ENCODE measurements at places on chromosomes 4 and X.

- no peak for DNase-seq
Observed at GRCh38 chr4:1404573-1405253, 1.5 kb downstream of the NKX1-1 start.

DNA sequence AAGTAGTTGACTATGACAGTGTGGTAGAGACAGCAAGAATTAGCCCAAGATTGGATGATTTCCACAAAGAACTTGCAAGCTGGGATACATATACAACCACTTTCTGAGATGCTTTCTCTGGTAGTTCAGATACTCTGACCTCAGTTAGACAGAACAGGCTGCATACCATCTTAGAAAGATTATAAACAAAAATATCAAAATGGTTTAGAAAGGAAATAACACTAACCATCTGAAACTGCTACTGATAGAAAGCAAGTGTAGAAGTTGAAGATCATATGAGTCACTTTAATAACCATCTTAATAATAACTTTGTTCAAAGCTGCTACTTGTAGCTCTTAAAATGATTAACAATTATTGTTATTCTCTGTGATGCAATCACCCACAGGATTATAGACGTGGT is 255.4 kb upstream of the TTC29 start:
- no peak for DNase-seq

DNA sequence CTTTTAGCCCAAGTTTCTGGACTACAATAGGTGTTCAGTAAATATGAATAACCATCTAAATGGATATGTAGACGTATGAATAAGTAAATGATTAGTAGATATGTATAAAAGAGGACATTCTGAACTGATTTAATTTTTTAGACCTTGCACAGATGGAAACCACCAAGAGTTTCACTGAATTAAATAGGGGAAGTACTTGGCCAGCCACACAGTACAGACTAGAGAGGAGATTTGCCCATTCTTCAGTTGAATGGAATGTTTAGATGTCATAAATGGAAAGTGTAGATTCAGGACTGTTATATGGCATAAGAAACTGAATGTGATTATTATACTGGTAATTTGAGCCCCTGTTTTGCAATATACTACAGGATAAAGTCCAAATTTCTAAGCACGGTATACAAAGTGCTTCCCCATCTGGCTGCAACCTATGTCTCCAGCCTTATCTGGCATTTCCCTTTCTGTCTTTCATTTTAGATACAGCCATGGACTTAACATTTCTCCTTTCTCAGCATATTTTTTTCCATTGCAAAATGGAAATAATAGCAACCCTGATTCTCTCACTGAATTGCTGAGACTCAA is 137.8 kb upstream of the HS3ST1 start:
- DNase-seq, result no peak

DNA sequence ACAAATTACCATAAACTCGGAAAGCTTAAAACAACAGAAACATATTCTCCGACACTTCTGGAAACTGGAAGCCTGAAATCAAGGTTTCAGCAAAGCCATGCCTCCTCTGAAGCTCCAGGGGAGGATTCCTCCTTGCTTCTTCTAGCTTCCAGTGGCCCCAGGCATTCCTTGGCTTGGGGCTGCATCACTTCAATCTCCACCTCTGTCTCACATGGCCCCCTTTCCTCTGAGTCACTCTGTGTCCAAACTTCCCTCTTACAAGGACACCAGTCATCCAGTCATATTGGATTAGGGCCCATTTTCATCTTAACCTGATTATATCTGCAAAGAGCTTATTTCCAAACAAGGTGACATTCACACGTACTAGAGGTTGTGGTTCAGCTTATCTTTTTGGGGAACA is 17.3 kb downstream of the PARM1 start:
- no peak for DNase-seq

GRCh38 chr4:24605216-24605615 is 20.9 kb upstream of the DHX15 start:
- DNase-seq, result no peak

- no peak for DNase-seq
Observed at GRCh38 chrX:1554469-1555210, 17.7 kb upstream of the P2RY8 start.

- DNase-seq, result no peak
Observed at GRCh38 chr4:112058433-112058832, 86.8 kb upstream of the FAM241A start.

DNA sequence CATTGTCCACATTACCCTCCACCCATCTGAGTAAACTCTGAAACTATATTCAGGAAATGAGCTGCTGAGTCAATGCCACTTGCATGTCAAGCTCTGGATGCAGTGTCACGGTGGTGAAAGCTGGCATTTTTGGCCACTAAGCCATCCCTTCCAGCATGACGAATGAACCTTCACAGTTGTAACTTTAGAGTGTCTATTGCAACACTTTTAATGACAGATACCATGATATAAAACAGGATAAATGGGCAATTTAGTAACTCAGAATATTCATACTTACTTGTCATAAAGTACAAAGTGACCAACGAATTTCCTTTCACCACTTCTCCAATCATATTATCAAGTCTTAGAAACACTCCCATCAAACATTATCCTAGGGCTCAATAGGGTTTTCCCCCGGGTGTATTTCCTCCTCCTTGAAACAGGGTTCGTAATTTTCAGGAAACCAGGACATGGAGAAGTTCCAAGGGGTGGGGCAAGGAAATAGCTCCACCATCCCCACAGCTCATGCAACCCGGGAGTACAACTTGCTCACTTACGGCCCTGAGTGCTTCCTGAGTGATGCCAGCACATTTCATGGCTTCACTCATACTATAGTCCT is 73.1 kb downstream of the MTHFD2L start:
- peak; percentile 31 for DNase-seq

- DNase-seq, result no peak
Observed at GRCh38 chrX:2677764-2678163, 13.3 kb upstream of the CD99 start.

- no peak for DNase-seq
Observed at GRCh38 chrX:106300656-106301055, 132.6 kb downstream of the PWWP3B start.

- DNase-seq, result no peak
Observed at GRCh38 chr4:3060946-3061345, 13.4 kb downstream of the HTT-AS start.

DNA sequence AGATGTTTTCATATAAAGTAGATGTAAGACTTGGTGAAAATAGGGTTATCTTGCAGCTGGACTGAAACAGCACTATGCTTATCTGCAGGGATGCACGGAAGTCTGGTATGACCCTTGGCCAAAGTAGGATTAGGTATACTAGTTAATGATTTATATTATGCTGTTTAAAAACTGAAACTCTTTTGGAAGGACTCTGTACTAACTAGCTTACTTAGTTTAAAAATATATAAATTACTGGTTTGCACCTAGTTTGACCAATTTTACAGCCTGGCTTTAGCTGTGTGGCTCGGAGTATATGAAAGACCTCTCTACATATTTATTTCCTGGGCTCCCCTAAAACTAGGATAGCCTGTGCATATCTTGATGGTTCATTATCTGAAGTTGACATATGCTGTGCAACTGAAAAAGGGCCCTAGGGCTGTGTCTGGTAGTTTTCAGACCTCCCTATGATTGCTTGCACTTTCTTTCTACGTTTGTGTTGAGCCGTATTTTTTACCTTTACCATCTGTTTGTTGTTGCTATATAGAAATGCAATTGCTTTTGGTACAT is 89.2 kb downstream of the TMEM144 start:
- DNase-seq, result no peak

DNA sequence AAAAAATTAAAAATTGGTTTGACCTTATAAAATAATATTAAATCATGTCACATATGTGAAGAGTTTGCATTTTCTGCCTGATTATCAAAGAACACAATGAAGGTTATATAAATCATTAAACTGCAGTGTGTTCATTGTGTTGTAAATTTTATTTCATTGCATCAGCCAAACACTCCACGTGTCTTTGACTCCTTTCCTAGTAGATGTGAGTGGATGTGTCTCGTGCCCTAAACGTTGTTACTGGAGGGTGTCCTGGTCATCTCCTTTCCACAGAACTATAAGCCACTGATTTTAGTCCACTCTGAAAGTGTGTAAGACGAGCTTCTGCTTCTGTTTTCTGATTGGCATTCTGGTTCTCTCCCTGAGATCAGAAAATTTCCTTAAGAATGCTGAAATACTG is 127.3 kb downstream of the NDST4 start:
- no peak for DNase-seq

DNA sequence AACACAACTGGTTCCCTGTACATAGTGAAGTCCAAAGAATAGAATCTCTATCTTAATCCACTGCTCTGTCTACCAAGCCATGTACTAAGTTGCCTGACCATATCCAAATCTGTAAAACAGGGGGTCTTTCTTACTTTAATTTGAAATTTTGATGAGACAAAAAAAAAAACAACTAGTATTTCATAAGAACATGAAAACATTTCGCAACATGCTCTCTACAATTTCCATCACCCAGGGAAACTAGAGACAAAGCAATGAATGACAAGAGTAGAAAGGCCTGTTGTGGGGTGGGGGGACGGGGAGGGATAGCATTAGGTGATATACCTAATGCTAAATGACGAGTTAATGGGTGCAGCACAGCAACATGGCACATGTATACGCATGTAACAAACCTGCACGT is 279.9 kb downstream of the PPP3CA start:
- DNase-seq, result no peak

DNA sequence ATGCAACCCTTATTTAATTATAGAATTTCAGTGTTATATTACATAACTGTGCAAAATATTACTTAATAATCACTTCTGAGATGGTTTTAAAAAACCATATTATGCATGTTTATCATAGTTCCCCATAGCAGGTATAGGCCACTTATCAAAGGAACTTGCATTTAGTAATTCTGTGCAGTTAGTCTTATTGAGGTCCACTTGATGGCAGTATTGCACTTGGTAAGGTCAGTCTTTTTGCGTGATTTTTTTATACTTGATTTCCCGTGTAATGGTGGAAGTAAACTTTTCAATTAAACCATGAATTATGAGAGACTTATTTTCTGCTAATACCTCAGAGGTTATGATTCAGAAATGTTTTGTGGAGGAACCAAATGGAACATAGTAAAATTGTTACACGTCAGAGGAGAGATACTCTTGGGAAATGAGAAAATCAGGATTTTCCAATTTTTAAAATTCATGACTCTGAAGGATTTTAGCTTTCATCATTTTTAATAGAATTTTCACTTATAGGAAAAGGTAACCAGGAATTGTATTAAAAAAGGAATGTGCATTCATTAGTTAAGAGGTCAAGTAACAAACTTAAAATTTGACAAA is 230.0 kb downstream of the CCSER1 start:
- DNase-seq, result no peak

DNA sequence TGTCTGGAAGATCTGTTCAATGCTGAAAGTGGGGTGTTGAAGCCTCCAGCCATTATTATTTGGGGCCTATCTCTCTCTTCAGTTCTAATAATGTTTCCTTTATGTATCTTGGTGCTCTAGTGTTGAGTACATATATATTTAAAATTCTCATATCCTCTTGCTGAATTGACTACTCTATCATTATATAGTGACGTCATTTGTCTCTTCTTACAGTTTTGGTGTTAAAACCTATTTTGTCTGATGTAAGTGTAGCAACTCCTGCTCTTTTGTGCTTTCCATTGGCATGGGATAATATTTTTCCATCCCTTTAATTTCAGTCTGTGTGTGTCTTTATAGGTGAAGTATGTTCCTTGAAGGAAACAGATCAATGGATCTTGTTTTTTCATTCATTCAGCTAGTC is 446.0 kb downstream of the FAM47A start:
- DNase-seq, result no peak

DNA sequence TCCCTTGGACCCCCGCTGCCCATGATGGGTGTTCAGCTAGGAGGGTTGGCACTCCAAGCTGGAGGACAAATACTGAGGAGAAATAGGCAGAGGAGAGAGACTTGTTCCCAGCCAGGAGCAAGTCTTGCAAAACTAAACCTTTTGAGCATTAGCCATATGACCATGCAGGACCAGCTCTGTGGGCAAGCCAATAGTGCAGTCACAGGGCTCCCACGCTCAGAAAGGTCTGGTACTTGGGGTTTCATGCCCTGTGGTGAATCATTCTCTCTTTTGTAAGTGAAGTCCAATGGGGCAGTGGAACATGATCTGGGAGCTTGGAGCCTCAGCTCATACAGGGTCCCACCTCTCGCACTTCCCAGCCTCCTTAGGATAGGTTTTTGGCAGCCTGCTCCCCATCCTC is 300.9 kb downstream of the BCOR start:
- no peak for DNase-seq

DNA sequence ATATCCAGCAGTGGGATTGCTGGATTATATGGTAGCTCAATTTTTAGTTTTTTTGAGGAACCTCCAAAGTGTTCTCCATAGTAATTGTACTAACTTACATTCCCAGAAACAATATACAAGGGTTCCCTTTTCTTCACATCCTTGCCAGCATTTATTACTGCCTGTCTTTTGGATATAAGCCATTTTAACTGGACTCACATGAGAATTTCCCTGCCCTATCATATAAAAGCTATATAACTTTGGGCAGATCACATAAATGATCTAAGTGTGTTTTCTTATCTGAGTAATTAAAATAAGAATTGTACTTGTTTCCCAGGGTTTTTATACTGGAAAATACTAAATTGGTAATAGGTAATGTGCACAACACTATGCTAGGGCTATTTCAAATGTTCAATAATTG is 25.4 kb downstream of the APOOL start:
- DNase-seq, result no peak

DNA sequence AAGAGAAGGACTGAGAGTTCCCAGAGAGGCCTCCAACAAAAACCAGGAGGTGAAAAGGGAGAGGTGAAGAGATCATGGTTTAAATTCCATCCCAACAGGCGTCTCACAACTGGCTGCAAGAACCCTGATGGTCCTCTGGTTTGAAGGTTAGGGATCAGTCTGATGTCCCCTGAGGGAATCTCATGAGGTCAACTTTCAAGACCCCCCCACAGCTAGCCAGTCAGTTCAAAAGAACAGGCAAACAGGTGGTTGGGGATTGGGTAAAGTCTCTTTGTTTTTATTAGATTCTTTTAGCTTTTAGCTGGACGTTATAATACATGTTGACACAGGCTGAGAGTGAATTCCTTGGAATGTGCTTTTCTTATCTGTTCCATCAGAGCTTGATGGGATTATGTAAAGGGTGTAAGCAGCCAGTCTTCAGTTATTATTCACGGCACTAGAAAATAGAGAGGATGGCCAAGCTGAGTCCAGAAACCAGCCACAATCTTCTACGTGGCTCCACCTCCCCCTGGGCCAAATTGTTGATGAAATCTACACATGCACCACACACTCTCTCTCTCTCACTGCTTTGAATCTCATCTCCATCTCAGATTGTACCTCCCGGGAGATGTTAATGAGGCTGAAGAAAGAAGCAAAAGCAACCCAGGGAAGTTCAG is 20.8 kb downstream of the ENPP6 start:
- no peak for DNase-seq

DNA sequence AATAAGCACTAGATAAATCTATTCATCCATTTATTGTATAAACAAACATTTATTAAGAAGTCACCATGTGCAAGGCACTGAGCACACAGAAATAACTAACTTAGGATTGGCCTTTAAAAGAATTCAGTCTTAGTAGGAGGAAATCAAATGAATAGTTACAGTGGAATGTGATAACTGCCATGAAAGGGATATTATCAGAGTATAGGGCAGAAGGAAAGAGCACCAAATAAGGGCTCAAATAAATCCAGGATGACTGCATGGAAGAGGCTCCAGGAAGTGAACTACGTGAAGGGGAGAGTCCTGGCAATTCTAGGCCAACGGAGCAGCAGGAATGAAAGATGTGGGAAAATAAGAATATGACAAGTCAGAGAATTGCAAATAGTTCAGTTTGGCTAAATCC is 406.0 kb downstream of the INPP4B start:
- DNase-seq, result no peak

- peak; percentile 77 for DNase-seq
Observed at GRCh38 chrX:47366041-47366722, 4.2 kb upstream of the ZNF157 start.

- DNase-seq, result no peak
Observed at GRCh38 chr4:128228845-128229795, 58.5 kb downstream of the PGRMC2 start.
